Activated CD8-positive, alpha-beta T cell treated with anti-CD3 and anti-CD28 coated beads, Interleukin-2, amount 10 ng/mL, durations not matched to agents 7 days and 5 days (primary cell): ENCODE measurements at places on chromosomes 13 and 19.

DNA sequence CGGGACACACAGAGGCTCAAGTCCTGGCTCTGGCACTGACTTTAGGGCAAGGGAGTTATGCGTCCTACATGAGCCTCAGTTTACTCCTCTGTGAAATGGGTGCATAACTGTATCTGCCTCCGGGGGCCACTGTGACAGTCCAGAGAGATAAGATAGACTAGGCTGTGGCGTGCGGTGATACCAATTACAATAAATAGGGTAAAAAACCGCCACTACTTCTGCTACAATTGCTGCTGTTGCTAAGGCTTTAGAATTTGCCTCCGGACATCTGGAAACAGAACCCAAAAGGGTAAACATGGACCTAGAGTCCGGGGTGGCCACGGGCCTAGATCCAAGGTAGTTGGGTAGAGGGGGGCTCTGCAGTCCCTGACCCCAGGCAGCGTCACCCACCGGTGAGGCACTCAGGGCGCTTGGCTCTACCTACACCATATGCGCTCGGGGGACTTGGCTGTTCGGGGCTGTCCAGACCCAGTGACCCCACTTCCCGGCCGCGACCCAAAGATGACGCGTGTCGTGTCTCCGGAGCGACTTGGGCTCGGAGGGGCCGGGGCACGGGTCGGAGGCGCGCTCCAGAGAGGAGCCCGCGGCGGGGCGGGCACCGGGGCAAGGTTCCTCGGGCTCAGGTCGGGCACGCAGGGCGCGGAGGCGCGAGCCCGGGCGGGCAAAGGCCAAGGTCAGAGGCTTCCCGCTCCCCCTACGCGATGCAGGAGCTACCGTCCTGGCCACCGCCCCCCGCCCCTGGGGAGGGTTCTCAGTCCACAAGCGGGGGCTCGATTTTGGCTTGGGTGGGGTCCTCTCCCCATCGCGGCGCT, 1.1 kb downstream of the INSR start:
- DNase-seq: no peak

- DNase-seq: no peak
Observed at GRCh38 chr13:110685305-110686020, 20.5 kb downstream of the CARS2 start.

DNA sequence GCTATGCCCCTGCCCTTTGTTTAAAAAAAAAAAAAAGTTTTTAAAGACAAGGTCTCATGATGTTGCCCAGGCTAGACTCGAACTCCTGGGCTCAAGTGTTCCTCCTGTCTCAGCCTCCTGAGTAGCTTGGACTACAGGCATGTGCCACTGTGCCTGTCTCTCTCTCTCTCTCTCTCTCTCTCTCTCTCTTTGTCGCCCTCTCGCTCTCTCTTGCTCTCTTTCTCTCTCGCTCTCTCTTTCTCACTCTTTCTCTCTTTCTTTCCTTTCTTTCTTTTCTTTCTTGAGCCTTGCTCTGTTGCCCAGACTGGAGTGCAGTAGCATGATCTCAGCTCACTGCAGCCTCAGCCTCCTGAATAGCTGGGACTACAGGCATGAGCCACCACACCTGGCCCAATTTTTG, 7.5 kb downstream of the COX6B1 start:
- no peak for DNase-seq

DNA sequence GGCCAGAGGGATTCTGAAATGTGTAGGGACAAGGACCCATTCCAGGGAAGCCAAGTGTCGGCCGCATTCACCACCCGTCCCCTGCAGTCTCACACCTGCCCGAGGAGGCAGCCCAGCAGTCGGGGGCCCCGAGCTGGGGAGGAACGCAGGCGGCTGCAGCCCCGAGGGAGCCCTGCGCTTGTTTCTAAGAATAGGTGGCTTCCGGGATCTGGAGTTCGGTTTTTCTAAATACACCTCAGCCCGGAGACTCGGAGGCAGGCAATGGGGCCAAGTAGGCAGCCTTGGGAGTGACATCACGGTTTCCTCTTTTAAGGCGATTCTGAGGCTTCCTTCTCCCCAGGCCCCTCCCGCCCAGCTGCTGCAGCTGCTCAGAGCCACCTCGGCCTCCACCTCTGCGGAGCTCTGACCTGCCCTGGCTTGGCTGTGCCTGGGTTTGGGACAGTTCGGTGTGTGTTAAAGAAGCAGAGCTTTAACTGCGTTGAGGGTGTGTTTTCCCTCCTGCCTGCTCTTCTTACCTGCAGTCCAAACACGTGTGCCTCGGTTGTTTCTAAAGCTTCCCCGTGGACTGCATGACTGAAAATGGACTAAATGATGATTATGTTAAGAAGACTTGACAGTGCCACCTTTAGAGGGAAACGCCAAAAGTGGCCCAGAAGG, 80.5 kb downstream of the COL4A2 start:
- DNase-seq: peak; percentile 24

DNA sequence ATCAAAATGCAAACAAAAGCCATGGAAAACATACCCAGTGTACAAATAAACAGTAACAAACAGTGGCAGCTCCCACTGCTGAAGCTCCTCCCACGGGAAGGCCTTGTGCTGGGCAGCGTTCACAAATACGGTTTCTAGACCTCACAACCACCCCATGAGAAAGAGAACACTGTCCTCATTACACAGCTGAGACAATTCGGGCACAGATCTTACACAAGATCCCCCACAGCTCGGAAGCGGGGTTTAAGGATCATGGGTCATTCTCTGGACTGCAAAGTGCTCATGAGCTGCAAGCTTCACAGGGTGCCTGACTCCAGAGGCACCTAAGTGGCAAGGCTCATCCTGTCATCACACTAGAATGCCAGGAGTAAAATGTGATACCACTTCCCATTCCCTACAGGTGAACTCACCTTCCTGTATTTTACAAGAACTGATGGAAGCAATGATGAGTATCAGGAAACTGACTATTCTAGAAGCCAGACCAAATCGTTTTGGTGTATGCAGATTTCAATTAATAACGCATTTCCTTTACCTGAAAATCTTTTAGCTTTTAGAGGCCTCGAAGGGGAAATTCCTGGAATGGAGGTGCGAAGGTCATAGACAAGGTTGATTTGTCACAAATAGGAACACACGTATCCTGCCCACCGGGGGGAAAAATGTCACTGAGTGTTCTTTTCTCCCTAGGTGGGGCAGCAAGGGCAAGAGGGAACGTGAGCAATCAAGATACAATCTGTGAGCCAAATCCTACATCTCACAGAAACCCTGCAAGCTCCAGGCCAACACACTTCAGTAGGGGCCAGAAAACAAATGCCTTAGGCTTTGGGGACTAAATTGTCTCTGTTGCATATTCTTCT, 41.2 kb downstream of the STK24 start:
- DNase-seq: no peak

DNA sequence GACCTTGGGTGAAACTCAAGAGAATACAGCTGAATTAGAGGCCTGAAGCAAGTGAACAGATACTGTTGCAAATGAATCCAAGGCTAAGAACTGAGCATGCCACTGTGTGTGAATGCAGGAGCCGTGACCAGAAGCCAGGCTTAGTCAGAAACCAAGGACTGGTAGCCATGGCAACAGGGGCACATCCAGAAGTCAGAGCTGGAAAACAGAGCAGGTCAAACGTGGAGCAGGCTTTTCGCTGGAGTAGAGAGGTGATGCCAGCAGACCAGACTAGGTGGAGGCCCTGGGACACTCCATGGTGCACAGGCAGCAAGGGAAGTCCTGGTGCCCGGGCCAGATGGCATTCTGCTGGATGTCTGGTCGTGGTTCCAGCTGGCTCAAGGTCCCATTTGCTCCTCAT, 564.1 kb downstream of the PCDH9 start:
- no peak for DNase-seq

DNA sequence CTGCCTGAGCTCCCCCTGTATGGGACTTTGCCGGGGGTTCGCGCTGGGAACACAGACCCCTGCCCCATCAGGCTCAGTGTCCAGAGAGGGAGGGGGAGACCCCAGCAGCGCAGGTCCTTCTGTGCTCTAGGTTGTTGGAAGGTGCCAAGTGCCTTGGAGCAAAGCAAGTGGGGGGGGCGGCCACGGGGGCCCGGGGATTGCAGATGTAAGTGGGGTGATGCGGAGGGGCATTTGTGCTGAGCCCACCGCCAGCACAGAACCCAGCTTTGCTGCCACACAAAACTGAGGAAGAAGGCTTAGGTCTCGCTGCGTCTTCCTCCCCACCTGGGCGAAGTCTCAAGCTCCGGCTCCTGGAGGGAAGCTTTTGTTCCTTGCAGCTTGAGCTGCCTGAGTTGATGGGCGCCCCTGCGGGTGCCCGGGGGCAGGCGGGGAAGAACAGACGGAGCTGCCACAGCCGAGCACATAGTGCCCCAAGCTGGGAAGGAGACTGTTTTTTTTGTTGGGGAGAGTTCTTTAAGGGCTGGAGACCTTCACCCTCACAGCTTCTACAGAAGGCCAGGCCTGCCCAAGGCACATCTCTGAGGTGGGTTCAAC, 1.5 kb upstream of the NTN5 start:
- DNase-seq: no peak

- peak; percentile 71 for DNase-seq
Observed at GRCh38 chr13:73984949-73985691, 149.1 kb downstream of the KLF12 start.

- DNase-seq: no peak
Observed at GRCh38 chr13:23817830-23818229, 71.4 kb downstream of the MIPEP start.

- DNase-seq: no peak
Observed at GRCh38 chr19:50979758-50980157, 4.0 kb downstream of the KLK7 start.

DNA sequence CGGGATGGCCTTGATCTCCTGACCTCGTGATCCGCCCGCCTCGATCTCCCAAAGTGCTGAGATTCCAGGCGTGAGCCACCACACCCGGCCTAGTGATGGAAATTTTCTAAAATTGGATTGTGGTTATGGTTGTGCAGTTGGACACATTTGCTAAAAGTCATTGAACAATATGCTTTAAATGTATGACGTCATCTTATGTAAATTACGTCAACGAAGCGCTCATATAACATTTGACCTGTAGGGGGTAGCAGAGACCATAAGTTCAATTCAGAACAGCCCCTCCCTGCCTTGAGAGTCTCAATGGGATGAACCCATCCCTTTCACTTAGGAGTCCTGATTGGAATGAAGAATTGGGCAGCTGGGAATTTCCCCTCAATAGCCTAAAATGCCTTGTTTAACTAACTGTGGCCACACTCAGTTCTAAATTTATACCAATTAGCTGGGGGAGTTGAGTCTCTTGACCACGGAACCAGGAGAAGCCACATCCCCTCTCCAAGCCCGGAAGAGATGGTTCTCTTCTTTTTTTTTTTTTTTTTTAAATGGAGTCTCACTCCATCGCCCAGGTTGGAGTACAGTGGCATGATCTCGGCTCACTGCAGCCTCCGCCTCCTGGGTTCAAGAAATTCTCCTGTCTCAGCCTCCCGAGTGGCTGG, 15.2 kb upstream of the TLE6 start:
- peak; percentile 75 for DNase-seq

DNA sequence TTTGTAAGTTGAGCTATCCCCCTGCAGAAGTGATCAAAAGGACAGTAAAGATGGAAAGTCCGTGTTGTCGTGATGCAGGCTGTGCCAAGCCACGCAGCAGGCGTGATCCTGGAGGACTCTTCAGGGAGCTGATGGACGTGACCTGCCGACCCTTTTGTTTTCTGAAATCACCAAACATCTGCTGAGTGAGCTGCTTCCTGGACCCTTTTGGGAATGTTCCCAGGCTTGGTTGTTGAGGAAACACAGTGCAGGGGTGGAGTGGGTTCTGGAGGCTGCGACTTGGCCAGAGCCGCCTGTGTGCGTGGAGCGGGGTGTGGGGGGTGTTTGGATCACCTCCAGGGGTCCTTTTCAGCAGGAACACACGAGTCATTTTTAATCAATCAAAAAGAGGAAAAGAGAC, 15.4 kb upstream of the CPAMD8 start:
- DNase-seq: no peak

- peak; percentile 35 for DNase-seq
Observed at GRCh38 chr13:44197791-44198770, 175.5 kb upstream of the SERP2 start.

GRCh38 chr19:12794196-12794941, 3.1 kb downstream of the JUNB start:
- no peak for DNase-seq

DNA sequence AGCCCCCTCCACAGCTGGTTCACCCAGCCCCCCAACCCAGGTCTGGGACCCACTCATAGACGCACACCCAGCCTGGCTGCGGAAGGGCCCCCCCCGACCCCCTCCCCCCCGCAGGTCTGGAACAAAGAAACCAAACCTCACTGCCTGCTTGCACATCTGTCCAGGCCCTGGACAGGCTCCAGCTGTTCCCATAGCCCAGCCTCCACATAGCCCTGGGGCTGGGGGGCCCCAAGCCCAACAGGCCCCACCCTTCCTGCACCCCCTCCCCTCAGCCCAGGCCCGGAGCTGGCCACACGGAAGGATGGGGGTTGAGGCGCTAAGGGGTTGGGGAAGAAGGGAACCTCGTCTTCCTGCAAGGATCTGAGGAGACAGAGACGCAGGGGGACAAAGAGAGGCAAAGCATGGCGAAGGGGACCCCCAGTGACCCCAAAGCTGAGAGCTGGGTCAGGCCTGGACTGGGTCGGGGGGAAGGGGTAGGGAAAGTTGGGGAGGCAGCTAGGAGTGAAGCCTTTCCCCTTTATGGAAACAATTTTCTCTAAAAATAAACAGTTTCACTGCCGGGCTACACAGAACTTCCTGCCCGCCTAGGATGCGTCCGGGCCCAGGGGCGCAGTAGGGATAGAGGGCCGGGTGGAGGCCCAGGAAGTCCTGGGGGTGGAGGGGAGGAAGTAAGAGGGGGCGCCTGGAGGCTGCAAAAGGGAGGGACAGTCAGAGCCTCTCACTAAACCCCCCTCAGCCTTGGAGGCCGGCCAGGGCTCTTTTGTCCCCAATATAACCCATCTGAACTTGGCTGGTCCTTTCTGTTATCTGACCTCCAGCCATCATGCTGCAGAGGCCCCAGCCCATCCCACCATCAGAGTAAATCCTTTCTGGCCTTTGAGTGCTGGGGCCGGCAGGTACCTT, 2.4 kb downstream of the KANK2 start:
- DNase-seq: peak; percentile 45

DNA sequence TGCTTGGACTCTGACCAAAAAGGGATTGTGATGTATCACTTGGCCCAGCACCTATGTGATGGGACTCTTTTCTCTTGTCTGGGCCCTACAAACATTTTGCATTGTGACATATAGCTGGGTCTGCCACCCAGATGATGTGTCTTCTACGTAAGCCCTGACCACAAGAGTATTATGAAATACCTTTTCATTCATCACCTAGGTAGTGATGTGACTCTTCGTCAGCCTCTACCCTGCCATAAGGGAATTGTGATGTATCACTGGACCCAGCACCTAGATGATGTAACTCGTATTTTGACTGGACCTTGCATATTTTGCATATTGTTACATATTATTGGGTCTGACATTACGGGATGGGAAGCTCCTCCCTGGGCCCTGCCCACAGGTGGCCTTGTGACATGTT, 29.7 kb upstream of the ZNF681 start:
- no peak for DNase-seq
